ENCODE measurements at places on chromosomes 4 and X.

GRCh38 chr4:152424396-152424795, 111.5 kb downstream of the FBXW7 start:
- no peak for DNase-seq

- DNase-seq = no peak
Measured at GRCh38 chr4:81746071-81746470, 274.4 kb upstream of the RASGEF1B start.

GRCh38 chr4:168886351-168886750, 123.7 kb downstream of the CBR4 start:
- no peak for DNase-seq

DNA sequence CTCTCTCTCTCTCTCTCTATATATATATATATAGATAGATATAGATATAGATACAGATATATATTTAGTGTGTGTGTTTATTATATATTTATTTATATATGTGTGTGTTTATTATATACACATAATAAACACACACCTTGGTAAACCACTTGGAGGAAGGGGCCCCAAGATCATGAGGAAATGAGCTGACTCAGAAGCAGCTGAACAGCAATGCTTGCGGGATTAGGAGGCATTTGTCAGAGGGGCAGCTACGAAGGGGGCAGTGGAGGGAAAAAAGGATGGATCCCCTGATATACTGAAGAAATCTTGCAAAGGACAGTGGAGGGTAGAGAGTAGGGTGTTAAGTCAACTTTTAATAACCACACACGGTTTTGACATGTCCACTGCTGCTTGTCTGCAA, 120.0 kb upstream of the SORBS2 start:
- DNase-seq = no peak

GRCh38 chr4:23929248-23929647, 39.4 kb upstream of the PPARGC1A start:
- DNase-seq = no peak

- peak; percentile 50 for DNase-seq
Measured at GRCh38 chrX:3713225-3713936, at the start of gene PRKX. TSS of gene PRKX (minus strand) at chrX:3713649. CDS start at chrX:3713253, 396 bp downstream.

DNA sequence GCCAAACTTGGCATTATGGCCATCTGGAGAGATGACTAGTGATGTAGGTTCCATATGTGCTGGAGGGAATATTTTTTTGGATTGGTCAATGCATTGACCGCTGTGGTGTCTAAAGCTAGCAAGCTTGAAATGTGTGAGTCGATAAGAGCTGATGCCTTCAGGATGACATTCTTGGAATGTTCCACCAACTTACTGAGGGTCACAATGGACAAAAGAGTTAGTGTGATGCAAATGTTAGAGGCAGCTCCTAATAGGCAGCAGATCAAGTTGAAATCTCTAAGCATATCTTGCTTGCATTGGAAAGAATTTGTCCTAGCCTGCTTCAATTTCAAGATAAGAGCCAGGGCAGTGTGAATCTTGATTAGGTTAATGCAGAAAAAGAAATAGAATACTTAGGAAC, 210.4 kb upstream of the AFF2 start:
- DNase-seq = no peak

DNA sequence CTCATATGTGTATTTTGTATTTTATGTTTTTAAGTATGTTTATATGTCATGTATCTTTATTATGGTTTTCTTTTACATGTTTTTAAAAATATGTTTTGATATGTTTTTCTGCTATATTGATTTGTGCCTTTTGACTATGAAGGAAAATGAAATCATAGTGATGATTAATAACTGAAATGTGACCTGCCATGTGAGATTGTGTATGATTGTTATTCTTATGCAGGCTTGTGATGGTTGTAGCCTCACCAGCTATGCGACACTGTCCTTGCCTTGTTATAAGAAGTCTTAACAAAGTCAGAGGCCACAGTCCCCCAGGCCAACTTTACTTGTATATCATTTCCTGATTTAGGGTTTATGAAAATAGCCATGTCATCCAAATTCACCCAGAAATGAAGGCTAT, 83.2 kb downstream of the TMEM131L start:
- no peak for DNase-seq

- DNase-seq = no peak
Measured at GRCh38 chr4:78293821-78294301, 236.7 kb downstream of the FRAS1 start.

All from hypothalamus (tissue), 51 donors.